ENCODE measurements at places on chromosomes 4 and X.
A peak's percentile ranks its signal among the peaks of the same experiment; 100 is the strongest.

GRCh38 chrX:154991039-154991438 is 31.5 kb downstream of the F8 start:
- DNase-seq = no peak

GRCh38 chrX:267771-268261 is 13.4 kb upstream of the PLCXD1 start:
- no peak for DNase-seq

- DNase-seq = no peak
These were observed 36.2 kb downstream of the CT47B1 start for GRCh38 chrX:120839491-120839890.

DNA sequence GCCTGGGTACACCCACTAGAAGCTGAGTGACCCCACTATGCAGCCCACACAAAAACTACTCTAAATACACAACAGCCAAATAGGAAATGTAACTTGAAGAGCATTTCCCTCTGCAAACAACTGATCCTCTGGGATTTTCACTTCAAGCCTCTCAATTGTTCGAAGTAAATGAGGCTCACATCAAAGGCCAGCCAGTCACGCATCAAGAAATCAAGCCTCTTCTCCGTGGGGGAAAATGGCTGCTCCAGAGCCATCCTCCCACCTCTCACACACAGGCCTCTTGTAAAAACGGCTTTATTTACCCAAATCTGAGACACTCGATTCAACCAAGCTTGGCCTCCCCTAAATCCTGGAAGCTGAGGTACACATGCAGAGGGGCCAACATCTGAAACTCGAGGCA is 14.3 kb downstream of the PCDH19 start:
- DNase-seq = no peak

- DNase-seq = no peak
These were observed 27.4 kb upstream of the HPGD start for GRCh38 chr4:174549721-174550120.

DNA sequence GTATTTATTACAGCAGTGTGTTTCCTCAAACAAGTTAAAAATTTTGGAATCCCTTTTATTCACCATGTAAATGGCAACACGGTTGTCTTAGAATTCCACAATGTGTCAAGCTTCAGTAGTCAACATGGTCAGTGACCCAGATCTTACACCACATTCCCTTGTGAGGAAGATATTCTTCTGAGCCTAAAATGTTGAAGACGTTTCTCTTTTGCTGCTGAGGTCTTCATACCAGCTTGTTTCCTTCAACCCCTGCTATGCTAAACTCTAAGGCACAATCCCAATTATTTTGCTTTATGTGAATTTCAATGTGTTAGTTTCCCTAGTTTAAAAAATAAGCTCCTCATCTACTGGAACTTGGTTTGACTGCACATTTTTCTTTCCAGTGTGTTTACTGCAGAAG is 17.6 kb upstream of the LDB2 start:
- no peak for DNase-seq

DNA sequence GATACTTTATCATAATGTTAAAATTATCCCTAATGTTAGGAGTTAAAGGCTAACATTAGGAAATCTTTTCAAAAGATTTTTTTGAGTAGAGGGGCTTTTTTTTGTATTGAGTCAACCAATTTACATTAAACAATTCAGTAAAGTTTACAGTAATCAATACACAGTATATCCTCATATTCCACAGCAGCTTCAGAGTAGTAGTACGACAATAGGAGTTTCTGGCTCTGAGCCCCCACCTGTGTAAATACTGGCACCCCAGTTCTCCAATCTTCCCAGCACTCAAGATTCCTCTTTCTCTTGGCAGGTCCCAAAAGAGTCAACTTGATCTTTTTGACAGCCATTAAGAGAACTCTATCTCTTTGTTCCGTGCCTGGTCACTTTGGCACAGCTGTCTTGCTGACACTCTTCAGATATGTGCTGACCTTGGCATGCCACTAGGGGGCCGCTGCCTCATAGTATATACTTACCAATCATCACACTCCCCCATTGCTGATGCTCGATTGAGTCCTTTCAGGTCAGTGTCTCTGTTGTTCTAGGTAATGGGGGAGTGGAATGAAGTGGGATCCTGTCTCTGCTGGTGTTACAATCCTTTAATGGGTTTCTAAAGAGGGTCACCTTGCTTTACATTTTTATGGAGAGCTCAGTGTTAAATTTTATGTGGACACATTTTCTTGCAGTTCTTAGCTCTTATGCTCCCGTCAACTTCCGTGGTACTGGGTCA is 19.5 kb upstream of the CCNI start:
- DNase-seq = peak; percentile 63

- no peak for DNase-seq
These were observed 7.6 kb downstream of the DLG3 start for GRCh38 chrX:70452143-70452733.

DNA sequence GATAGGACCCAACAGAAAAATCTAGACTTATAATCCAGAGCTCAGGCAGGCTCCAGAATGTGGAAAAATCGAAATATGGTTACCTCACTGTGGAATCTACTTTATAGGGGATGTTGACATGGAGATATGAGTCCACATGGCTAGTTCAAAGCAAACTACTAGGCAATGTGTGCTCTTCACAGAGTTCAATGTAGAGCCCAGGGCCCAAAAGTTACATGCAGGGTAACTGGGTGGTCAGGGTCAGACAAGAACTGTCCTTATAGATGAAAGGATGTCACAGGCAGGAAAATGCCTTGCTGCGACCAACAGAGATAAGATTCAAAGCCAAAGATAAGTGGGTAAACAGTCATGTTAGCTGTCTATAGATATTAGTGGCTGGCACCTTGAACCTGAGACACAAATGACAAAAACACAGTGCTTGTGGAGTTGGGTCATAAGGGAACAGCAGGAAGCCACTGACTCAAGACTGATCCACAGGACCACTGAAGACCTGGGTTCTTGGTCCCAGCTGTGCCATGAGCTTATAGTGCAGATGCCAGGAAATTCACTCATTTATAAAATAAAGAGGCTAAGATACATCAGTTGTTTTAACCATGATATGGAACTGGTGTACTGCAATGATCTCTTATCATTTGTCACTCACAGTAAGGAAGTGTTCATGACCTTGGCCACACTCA is 101.7 kb upstream of the MBNL3 start:
- no peak for DNase-seq

DNA sequence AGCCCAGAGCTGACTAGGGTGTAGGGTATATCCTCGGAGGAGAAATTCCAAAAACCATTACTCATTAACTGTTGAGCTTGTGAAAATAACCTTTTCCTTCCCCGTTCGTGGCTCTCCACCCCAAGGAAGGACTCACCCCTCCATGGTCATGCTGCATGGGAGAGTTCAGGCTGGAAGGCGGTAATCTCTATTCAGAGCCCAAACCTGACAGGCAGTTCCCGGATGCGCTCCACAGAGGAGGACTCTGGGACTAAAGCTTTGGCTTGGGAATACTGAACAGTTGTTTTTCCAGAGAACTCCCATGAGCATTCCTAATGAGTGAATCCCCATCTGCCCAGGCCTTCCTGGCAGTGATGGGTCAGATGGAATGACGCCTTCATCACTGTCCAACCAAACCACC is 125.4 kb downstream of the BCOR start:
- DNase-seq = no peak
